ENCODE measurements at places on chromosomes 7 and 10. TPM values are rescaled to one million over a fixed set of nuclear protein-coding genes. Genes with fewer than 3 reads are reported as not detected.

The C10orf105 gene
- total RNA-seq: 0.15 TPM

The CYCS gene
- total RNA-seq: 52.3 TPM

The VAX1 gene
- not detected for total RNA-seq

The PTPRE gene
- 57.8 TPM for total RNA-seq

The SLC29A3 gene
- 1.3 TPM for total RNA-seq

The PMS2 gene
- 16.6 TPM for total RNA-seq
